ENCODE measurements at places on chromosomes 5 and 9.
A peak's percentile ranks its signal among the peaks of the same experiment; 100 is the strongest.

- DNase-seq = no peak
Measured at GRCh38 chr9:32359452-32359851, 25.0 kb upstream of the ACO1 start.

DNA sequence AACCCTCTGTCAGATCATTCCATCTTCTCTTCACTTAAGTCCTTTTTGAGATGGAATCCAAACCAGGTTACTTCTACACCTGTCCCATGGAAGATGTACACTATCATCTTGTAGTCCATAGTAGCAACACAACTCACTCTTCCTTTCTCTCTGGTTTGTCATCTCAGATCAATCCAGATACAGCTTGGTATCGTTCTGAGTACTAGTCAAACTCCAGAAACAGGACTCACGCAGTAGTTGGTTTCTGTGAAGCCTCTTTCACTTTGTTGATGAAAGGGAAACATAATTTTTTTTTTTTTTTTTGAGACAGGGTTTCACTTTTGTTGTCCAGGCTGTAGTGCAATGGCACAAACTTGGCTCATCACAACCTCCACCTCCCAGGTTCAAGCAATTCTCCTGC lies 484.0 kb downstream of the PRDM9 start:
- DNase-seq = no peak

GRCh38 chr9:72305102-72305546 lies 59.9 kb downstream of the ZFAND5 start:
- DNase-seq = peak; percentile 77

DNA sequence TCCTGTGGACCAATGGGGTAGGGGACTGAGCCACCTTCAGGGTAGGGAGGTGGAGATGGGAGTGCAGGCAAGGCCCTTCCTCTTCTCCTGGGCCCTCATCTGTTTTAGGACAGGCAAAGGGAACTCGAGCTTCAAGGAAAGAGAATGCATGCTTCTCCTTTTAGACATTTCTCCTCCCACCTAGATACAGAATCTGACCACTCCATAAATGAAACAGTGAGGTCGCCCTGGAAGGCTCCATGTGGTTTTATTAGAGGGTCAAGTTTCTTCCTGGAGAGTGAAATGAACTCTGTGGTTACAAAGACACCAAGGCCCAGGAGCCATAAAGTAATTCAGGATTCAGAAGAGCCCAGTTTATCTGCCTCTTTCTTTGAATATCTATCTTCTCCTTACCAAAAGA lies 14.9 kb downstream of the LHFPL2 start:
- DNase-seq = no peak

- no peak for DNase-seq
Measured at GRCh38 chr9:122356627-122357026, 14.2 kb upstream of the PTGS1 start.

DNA sequence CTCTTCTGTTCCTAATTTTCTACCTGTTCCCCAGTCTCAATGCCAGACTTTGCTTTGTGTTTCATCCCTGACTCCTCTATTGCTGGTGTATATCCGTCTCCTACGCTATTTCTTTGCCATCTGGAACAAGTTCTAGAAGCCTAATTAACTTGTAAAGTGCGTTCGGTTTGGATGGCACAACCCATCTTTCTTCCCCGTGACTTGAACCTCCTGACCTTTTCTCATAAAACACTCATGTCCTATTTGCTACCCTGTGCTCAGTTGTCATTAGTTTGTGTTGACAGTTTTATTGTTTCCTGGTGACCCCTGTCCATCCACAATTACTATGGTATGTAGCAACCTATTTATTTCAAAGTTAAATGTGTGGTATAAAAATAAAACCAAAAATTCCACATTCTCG lies 323.5 kb downstream of the TLE4 start:
- no peak for DNase-seq

DNA sequence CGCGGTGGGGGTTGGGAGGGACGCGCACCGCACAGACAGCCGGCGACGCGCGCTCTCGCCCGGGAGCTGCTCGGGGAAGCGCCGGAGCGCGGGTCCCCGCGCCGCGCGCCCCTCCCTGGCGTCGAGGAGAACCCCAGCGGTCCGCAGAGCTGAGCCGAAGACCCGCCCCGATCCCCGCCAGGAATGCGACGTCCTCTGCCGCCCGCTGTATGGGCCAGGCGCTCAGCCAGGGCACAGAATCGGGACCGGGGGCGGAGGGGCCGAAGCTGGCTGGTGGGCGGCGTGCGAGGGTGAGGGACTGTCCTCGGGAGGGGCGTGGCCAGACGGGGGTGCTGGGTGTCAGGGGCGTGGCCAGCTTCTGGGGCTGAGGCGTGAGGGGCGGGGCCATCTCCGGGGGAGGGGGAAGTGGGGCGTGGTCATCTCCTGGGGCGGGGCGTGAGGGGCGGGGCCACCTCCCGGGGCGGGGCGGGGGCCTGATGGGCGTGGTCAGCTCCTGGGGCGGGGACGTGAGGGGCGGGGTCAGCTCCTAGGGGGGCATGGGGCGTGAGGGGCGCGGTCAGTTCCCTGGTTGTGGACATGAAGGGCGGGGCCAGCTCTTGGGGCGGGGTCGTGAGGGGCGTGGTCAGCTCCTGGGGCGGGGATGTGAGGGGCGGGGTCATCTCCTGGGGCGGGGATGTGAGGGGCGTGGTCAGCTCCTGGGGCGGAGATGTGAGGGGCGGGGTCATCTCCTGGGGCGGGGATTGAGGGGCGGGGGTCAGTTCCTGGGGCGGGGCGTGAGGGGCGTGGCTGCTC lies 965 bp downstream of the PTGDS start:
- DNase-seq = peak; percentile 46

DNA sequence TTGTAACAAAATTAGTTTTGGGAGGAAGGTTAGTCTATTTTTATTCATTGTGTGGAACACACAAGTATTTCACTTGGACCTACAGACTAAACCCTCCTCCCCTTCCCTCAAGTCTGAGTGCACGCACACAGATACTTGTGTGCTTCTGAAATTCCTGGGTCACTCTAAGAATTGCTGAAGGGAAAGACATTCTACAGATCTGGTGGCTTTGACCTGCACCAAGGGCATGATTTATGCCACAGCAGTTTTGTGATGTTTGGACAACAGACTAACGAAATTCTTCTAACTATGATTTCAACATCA lies 150.5 kb downstream of the ARL15 start:
- peak; percentile 51 for DNase-seq

- no peak for DNase-seq
Measured at GRCh38 chr5:174327896-174328295, 282.4 kb downstream of the NSG2 start.

DNA sequence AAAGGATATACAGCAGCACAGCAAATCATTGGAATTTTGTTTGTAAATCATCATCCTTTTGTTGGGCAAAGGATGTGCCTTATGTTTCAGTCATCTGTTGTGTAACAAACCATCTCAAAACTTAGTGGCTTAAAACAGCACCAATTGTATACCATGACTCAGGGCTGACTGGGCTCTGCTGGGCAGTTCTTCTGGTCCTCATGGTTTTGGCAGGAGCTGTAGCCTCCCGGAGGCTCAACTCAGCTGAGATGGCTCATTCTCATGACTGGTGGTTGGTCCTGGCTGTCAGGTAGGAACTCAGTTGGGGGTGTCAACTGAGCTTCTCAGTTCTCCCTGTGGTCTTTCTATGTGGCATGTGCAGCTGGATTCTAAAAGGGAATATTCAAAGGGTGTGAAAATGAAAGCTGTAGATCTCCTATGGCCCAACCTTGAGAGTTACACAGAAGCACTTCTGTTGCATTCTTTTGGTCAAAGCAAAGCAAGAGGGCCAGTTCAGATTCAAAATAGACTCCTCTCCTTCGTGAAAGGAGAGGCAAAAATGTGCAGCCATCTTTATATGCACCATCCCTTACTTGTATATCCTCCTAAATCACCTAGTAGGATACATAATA lies 39.1 kb upstream of the CPEB4 start:
- no peak for DNase-seq

DNA sequence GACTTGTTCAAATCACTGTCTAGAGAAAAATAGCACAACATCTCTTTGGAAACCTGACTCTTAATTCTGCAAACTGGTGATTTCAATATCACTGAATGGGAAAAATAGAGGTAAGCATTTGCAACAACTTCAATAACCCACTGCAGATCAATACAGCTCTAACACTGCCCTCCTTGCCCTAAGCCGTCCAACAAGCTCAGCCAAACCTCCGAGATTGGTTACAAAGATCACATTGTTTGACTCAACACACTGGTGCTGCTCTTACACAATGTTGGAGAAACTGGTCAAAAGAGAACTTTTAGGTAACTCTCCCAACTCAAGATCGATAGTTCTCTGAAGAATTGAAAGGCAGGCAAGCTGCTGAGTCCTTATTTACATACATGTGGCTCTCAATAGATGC lies 150.4 kb downstream of the SPOCK1 start:
- DNase-seq = no peak

- no peak for DNase-seq
Measured at GRCh38 chr5:147327905-147328304, 93.1 kb downstream of the STK32A start.

- DNase-seq = no peak
Measured at GRCh38 chr9:128070874-128071273, 2.8 kb downstream of the SLC25A25 start.

DNA sequence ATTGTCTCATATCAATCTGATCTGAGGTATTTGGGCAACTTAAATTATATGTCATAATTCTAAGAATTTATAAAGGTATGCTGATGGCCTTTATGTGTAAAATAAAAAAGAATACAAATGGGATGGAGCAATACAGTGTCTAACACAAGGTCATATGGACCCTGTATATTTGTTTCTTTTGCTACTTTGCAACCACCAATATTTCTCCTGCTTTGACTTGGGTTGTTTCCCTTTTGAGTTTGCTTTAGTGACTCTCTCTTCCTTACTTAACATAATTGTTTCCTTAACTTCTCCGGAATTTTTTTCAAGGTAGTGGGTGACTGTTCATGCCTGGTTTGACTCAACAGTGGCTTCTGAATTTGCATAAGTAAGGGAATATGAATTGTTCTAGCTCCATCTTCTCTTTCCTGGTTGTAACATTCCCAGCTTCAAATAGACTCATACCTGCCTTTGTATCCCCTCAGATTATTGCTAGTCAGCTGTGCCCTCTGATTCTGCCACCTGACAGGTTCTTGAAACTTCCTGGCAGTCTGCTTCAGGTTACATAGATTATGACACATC lies 30.2 kb upstream of the ANXA1 start:
- DNase-seq = no peak

GRCh38 chr5:149961957-149962409 lies 1.4 kb downstream of the SLC26A2 start:
- DNase-seq = peak; percentile 52

DNA sequence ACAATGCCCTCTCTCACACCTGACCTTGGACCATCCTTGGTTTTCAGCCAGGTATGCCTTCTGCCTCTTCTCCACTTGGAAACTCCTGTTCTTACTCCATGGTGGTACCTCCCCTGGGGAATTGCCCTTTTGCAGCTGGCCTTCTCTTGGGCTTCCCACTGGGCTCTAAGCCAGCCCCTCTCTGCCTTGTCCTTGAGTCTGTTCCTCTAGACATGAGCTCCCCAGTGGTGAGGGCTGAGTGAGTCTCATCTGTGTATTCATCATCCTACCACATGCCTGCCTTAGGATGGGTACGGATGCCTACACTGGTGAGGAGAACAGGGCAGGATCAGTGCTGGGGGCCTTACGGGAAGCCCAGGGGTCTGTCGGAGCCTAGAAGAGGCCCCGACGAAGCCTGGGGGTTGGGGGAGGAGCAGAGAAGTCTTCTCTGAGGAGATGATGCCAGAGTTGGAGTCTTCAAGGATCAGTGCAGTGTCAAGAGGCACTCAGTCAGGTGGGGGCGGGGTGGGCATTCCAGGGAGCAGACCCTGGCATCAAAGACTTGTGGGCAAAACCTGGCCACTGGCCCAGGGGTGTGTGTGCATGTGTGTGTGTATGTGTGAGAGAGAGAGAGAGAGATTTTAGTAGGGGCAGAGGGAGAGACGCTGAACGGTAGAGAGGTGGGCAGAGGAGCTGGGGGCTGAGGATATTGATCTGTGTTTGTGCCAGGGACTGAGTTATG lies 5.2 kb upstream of the CRB2 start:
- DNase-seq = no peak

DNA sequence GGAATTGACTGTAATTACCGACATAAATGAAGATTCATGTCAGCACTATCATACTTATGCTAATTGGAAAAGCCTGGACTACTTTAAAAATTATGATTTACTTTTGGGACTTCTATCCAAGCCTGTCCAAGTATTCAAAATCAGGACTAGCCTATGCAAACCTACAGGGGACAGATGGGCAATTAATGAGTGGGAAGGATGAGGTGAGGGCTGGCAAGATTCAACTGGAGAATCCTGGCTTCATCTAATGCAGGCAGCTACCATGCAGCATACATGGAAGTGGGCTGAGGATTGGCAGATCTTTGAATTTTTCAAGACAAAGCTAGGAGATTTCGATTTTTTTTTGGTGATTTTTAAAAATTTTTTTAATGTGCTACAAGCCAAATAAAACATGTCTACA lies 532.6 kb downstream of the CSNK1G3 start:
- no peak for DNase-seq

GRCh38 chr9:14983599-14983998 lies 73.4 kb upstream of the FREM1 start:
- DNase-seq = no peak

GRCh38 chr5:139708877-139709581 lies 60.9 kb downstream of the CXXC5 start:
- DNase-seq = peak; percentile 61

DNA sequence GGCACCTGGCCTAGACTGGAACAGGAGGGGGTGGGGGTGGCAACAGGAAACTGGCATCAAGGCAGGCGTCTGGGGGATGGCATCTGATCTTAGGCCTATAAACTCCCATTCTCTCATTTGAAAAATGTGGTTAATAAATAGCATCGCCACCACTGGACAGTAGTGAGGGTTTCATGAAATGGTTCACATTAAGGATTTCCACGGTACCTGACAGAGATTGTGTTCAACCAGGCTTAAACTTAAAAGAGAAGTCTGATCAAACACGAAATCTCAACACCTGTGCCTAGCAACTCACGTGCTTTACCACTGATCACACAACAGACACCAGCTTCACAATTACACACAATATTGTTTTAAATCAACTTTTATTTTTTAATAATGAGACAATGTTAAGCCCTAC lies 3.0 kb downstream of the DENND1A start:
- no peak for DNase-seq

DNA sequence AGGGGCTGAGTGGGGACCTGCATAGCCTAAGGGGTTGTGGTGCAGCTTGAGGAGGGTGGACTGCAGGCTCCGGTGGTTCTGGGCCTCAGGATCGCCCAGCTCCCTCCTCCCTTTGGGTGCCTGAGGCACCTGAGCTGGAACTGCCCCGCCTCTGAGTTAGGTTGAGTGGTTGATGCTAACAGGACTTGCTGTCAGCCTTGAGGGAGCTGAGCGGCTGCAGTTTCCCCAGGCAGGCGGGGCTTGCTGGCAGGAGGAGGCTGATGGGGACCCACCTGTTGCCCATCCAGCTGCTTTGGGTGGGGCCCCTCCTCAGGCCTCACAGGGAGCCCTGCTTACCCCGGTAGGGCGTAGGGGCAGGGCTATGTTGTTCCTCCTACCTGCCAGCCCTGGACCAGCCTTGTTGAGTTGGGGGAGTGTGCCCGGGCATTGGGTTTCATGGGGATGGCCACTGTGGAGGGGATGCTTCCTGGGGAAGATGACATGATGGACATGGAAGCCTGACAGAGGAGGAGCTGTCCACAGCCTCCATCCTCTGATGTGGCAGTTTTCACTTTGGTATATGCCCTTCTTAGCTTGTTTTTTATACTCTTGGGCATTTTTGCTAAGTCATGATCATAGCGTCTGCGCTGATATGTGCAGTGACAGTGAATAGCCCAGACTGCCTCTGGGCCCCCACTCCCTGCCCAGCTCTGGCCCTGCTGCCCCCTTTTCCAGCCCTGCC lies 14.3 kb downstream of the WNK2 start:
- no peak for DNase-seq

All from fibroblast of skin of right biceps (primary cell).